ENCODE measurements at places on chromosomes 3 and 15.
A peak's percentile ranks its signal among the peaks of the same experiment; 100 is the strongest.

DNA sequence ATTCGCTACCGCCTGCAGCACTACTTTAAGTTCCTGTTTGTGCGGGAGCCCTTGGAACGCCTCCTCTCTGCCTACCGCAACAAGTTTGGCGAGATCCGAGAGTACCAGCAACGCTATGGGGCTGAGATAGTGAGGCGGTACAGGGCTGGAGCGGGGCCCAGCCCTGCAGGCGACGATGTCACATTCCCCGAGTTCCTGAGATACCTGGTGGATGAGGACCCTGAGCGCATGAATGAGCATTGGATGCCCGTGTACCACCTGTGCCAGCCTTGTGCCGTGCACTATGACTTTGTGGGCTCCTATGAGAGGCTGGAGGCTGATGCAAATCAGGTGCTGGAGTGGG, 995 bp downstream of the CHST14 start:
- no peak for DNase-seq

DNA sequence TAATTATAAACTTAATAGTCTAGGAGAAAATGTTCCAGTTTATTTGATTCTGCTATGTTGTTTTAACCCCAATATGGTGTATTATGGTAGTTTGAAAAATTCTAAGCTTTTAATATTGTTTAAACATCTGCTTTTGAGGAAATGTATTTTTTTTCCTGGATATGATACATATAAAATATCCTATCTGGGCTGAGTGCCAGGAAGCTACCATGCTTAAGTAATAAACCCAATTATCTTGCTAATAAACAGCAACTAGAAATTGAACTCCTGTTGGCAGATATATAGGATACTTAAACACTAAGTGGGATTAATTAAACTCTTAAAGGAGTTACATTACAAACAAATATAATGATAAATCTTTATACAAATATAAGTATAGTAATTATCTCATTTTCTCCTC, 293.7 kb upstream of the GRM7 start:
- no peak for DNase-seq

GRCh38 chr3:190566043-190566933, 52.4 kb downstream of the IL1RAP start:
- peak; percentile 84 for DNase-seq

DNA sequence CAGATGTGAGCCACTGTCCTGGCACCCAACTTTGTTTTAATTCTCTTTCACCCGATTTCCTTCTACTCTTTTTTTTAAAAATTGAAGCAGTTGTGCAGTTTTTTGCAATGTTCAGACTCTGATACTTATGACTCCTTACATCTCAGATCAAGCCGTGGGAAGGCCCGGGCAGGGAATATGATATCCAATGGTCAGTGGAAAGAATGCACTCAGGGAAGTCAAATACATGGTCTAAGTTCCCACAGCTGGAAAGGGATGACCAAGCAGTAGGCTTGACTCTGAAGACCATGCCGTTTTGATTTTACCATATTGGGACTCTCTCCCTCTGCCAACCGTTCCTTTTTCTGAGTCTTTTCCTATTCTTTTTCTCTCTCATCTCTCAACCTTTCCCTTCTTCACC, 157.2 kb downstream of the RPLP1 start:
- peak; percentile 7 for DNase-seq

DNA sequence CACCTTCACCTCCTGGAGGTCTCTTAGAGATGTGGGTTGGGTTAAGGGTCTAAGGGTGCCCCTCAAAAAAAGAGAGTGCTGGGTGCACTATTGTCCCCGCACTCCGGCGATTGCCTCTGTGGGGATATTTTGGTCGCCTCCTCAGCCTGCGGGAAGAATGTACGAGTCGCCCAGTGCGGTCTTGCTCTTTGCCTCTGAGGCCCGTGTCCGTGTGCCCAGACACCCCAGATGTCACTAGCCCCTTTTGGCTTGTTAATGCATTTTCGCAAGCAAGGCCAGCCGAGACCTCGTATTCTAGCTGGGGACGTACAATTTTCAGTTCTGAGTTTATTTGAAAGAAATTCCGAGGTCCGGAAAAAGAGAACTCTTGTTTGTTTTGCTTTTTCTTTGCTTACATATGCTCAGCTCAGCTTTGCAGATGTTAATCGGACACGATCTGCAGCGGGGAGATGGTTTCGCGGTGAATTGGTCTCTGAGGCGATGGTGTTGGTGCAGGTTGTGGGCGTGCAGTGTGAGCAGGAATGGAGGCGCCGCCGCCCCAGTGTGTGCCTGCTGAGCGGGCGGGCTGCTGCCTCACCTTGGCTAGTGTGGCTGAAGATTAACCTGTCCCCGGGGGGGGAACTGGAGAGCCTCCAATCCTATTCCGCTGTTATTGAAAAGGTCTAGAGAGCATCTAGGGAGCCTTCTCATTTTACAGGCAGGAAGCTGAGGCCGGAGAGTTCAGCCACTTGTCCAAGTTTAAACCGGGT, 1.4 kb downstream of the ST6GAL1 start:
- peak; percentile 89 for DNase-seq

- no peak for DNase-seq
These were observed 40.5 kb upstream of the FAM174B start for GRCh38 chr15:92696096-92696495.

GRCh38 chr3:48090166-48090939, 74.1 kb upstream of the MAP4 start:
- no peak for DNase-seq

GRCh38 chr15:35691891-35692867, 146.2 kb upstream of the DPH6 start:
- DNase-seq, result no peak

- no peak for DNase-seq
These were observed 19.2 kb upstream of the SMAD6 start for GRCh38 chr15:66682865-66683264.

- peak; percentile 71 for DNase-seq
These were observed 38.0 kb downstream of the RAB7A start for GRCh38 chr3:128763967-128764366.

DNA sequence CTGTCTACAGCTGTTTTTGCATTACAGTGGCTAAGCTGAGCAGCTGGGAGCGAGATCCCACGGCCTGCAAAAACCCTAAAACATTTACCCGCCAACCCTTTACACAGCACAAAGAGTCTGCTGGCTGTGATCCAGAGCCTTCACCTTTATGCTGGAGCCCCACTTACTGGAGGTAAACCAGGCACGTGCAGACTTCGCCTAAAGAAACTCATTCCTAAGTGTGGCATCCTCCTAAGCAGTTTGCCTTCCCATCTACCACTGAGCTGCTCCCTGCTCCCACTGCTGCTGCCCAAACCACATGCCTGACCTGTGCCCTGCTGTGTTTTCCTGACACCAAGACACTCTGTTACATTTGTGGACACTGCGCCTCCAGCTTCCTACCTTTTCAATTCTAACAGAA, 53.0 kb downstream of the CHSY1 start:
- no peak for DNase-seq

DNA sequence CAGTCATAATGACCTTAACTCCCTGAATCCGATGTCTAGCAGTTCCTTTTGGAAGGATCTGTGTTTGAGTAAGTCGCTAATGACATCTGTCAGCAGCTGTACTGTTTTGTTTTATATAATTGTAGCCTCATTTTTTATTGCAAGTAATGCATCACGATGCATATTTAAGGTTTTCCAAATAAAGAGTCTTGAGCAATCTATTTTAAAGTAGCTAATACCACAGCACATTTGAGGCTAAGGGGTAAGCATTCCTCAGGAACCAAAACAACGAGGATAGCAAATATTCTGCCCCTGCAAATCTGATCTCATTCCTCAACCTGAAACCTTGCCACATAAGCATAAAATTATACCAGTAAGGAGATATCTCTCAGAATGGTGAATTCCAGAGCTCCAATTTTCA, 98.7 kb downstream of the TBC1D5 start:
- DNase-seq, result no peak

DNA sequence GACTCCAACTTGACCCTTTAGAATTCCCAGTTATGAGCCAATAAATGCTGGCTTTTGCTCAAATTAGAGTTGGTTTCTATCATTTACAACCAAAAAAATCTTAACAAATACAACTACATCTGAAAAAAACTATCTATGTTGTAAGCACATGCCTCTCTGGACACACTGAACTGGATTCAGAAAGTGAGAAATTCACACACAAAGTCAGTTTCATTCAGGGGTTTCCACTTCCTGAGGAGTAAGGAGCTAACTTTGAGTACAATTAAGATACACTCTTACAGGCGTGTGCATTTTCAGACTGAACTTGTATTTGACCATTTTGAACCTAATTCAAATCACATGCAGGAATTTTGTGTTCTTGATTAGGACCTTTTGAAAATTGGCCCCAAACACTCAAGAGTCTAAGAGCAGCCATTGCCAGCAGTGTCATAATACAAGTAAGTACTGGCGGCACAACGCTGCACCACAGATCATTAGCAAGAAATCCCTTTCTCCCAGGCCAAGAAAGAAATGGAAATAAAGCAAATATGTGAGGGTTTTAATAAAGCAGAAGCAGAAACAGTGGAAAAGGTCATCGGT, 31.2 kb downstream of the LINS1 start:
- DNase-seq, result no peak

DNA sequence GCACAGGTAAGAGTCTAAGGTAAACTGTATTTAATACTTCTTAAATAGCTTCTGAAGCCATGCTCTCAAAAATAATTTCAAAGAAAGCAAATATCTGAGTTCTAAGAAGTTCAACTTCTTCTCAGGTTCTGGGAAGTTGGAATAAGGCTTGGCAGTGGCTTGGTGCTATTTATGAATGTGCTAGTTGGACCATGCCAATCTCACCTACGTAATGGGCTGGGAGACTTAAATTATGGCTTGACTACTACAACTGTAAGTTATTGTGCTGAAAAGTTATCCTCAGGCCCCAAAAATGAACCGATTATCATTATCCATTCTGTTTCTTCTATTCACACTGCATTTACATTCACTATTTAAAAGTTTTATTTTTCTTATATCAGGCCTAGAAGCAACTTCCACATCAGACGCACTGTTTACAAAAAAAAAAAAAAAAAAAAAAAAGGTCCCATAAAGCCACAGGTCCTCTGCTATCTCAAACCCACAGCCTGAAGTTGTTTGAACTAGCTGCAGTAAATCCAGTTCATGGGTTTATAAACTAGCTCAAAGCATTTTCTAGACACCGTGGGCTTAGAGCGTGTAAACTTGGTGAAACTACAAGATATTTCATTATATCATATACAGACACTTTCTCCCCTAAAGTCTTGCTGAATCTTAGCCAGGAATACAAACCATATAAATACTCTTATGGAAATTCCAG, 3.4 kb downstream of the LRIG1 start:
- no peak for DNase-seq

GRCh38 chr15:80978685-80979329, 10.8 kb downstream of the MESD start:
- DNase-seq, result no peak

Measured in activated CD8-positive, alpha-beta memory T cell treated with anti-CD3 and anti-CD28 coated beads, Interleukin-2, amount 10 ng/mL, durations not matched to agents 7 days and 5 days (primary cell).